CD4-positive, alpha-beta T cell treated with Interferon gamma for 1 hour (primary cell): ENCODE measurements at places on chromosomes 1 and 21.

- no peak for DNase-seq
Measured at GRCh38 chr1:245046769-245047168, 108.0 kb upstream of the KIF26B start.

DNA sequence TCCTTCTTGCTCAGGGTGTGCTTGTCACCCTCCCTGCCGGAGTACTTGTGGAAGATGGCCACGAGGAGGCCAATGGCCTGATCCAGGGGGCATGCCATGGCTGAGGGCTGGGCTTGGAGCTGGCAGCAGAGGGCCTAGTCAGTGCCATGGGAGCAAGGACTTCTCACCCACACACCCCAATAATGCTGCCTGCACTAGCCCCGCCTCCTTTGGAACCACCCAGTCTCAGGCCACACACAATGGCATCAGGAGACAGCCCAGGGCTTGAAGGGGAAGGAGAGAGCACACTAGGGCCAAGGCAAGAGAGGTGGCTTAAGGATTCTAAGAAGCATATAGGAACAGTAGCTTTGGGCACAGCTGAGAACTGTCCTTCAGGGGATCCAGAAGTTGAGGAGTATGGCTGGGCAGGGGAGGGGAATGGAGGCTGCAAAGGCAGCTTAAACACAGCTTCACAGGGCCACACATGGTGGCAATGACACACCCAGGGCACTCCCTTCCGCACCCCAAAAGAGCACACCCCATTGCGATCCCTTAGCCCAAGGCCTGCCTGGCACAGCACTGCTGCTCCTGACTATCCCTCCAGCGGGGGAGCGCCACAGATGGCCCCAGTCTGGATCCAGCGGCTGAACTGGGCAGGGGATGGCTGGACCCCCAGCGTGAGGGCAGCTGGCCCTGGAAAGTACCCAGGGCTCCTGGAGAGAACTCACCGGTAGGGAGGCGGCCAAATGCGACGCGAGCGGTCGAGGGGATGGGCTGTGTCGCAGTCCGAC is at the start of gene S100A6:
TSS of gene S100A6 (minus strand) at position 750 of the 770 bp plus-strand sequence. CDS start at position 98, 652 bp downstream.
- DNase-seq, result peak; percentile 47

DNA sequence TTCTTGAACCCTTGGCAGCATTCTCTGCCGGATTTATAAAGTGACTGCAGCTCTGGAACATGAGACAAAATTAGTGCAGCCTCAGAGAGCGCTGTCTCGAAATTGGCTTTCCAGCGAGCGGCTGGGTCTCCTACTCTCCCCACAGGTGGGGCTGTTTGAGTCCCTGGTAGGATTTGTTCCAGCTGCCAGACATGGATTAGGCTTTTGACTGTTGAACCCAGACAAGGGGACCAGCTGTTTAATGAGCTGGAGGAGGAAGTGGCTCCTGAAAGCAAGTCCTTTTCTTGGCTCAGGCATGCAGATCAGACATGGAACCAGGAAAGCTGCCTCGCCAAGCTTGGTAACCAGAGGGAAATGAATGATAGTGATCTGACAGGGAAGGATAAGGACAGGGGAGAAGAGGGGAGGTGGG is 69.6 kb downstream of the UBIAD1 start:
- no peak for DNase-seq

DNA sequence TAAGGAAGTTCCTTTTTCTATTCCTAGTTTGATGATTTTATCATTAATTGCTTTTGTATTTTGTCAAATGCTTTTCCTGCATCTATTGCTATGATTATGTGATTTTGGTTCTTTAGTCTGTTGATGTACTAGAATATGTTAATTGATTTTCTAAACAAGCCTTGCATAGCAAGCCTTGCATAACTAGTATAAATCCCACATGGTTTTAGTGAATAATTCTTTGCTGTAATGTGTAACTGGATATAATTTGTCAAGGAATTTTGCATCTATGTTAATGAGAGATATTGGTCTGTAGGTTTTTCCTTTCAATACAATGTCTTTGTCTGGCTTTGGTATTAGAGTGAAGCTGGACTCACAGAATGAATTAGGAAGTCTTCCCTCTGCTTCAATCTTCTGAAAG is 460.2 kb downstream of the LTN1 start:
- DNase-seq, result no peak

DNA sequence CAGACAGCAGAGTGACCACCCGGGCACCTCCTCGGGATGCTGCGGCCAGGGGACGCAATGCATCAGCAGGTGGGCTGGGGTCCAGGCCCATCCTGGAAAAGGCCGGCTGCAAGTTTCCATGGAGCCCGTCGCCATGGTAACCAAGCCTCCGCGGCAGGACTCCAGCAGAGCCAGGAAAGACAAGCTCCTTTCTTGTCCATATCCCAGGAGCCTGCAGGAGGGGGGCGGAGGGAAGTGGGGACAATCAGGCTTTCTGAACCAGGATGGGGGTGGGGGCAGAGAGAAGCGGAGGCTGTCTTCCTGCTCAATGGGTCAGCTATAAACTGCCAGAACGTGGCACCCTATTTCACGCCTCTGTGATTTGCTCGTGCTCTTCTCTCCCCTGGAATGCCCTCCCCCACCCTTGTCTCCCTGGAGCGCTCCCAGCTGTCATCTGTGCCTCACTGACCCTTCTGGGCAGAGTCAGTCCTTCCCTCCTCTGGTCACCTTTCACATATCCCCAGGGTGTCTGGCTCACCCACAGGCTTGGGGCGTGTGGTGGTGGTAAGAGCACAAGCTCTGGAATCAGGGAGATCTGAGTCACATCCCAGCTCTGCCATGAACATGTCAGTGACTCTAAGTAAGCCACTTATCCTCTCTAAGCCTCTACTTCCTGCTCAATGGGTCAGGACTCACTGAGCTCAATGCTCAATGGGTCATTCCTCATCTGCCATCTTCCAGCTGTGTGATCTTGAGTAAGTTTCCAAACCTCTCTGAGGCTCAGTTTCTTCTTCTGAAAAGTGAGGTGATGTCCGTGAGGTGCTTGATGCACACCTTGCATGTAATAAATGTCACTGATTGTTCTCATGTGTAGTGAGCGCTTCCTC is 58.9 kb upstream of the LAPTM5 start:
- no peak for DNase-seq

- peak; percentile 63 for DNase-seq
Measured at GRCh38 chr21:41879190-41879998, at the start of gene PRDM15. Gene PRDM15 (minus strand): TSS chr21:41879344. CDS start chr21:41860363, 18,981 bp downstream.

- DNase-seq, result no peak
Measured at GRCh38 chr1:83854456-83854855, 144.5 kb downstream of the TTLL7 start.
